Suprapubic skin (tissue), 4 donors: ENCODE measurements at places on chromosomes 7 and 10. TPM values are rescaled to one million over a fixed set of nuclear protein-coding genes. Genes with fewer than 3 reads are reported as not detected.

Gene IMMP2L
- total RNA-seq = 16.0 TPM

Gene DKK1
- total RNA-seq = 17.5 TPM

Gene LSM5
- 13.4 TPM for total RNA-seq

Gene ZDHHC4
- total RNA-seq = 24.2 TPM

Gene SUV39H2
- 6.7 TPM for total RNA-seq

Gene UTF1
- total RNA-seq = not detected

Gene TPK1
- total RNA-seq = 1.4 TPM

Gene VWC2
- 0.08 TPM for total RNA-seq

Gene SLC16A9
- not detected for total RNA-seq

Gene STEAP1
- 1.5 TPM for total RNA-seq

Gene PNLIP
- not detected for total RNA-seq

Gene CTAGE8
- total RNA-seq = 10.1 TPM
